ENCODE measurements at places on chromosomes 3 and 15. TPM values are rescaled to one million over a fixed set of nuclear protein-coding genes. Genes with fewer than 3 reads are reported as not detected.

ERC2 gene
- total RNA-seq = 0.14 TPM

IGF1R gene
- 10.3 TPM for total RNA-seq

REC114 gene
- total RNA-seq = not detected

TMEM89 gene
- not detected for total RNA-seq

LRTM1 gene
- total RNA-seq = not detected

TM4SF1 gene
- total RNA-seq = 31.5 TPM

STXBP5L gene
- not detected for total RNA-seq

NANOGP8 gene
- 0.17 TPM for total RNA-seq

- no peak for DNase-seq
Measured at GRCh38 chr15:54364961-54365360, 386.7 kb downstream of the UNC13C start.

DNA sequence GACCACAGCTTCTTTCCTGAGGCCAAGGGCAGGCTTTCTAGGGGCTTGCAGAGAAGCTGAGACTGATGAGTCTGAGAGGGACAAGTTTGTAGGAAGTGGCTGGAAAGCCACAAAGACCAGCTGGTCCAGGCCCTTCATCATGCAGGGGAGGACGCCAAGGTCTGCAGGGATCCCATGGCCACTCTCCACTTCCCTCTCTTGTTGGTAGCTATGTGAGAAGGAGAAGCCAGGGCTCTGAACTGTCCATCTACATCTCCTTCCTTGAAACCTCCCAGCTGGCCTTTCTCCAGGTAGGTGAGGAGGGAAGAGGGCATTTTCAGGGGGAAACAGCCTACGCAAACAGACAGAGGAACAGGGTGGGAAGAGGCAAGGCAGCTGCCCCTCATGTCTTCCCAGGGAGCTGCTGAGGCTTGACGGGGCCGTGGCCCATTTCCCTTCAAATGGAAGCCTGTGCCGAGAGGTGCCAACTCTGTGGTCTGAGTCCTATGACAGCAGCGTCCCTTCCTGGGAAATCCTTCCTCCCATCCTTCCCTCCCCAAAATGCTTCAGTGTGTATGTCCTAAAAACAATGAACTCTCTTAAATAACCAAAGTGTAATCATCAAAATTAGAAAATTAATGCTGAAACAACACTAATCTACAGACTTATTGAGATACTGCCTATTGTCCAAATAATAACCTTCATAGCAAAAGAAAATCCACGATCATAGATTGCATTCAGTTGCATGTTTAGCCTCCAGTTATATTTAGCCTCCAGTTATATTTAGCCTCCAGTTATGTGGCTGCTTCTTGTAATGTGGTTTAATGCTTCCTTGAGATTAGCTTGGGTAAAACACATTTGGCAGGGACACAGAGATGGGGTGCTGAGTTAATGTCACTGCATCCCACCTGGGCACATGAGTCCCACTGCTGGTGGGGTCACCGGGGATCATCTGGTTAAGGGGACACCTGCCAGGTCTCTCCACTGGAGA lies 36.0 kb downstream of the GNB5 start:
- DNase-seq = no peak

GRCh38 chr3:128311441-128311844 lies 155.2 kb downstream of the DNAJB8 start:
- peak; percentile 19 for DNase-seq

- no peak for DNase-seq
Measured at GRCh38 chr3:44173263-44173662, 68.4 kb upstream of the TOPAZ1 start.

GRCh38 chr3:102025606-102026270 lies 176.4 kb downstream of the NFKBIZ start:
- DNase-seq = no peak

GRCh38 chr15:91857224-91857585 lies 3.7 kb downstream of the SLCO3A1 start:
- DNase-seq = no peak

DNA sequence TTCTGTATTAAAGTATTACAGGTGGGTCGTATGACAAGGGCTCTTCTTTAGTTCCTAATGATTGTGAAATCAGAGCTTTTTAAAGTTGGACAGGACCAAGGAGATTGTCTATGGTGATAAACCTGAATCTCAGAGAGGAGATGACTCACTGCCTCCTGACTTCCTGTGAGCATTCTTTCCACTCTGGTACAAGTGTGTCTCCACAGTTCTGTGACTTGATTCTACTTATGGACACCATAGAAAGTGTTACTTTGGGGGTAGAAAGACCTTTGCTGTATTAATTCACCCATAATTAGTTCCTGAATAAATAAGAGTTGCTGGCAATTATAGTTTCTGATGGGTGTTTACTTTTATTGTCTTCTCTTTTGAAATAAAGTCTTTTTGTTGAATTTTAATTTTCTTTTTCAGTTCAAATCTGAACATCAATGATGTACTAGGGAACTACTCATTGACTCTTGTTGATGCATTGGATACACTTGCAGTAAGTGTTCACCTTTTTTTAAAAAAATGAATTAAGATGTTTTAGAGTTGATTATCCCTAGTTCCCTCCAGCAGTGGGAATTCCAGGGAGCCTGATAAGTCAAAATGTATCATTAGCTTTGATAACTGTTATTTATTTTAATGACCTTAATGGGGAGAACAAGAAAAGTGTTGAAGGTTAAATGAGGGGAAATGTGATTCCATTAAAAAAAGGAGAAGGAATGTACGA lies 7.4 kb downstream of the EDEM1 start:
- DNase-seq = no peak

- no peak for DNase-seq
Measured at GRCh38 chr15:92877000-92877399, 23.1 kb upstream of the CHD2 start.

- DNase-seq = no peak
Measured at GRCh38 chr3:10280571-10280970, 12.2 kb downstream of the GHRL start.

DNA sequence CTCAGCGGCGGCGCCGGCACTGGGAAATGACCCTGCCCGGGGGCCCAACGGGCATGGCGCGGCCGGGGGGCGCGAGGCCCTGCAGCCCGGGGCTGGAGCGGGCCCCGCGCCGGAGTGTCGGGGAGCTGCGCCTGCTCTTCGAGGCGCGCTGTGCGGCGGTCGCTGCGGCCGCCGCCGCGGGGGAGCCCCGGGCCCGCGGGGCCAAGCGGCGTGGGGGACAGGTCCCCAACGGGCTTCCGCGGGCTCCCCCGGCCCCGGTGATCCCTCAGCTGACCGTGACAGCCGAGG lies 172 bp downstream of the ITPKA start:
- DNase-seq = no peak

GRCh38 chr3:126692858-126693257 lies 11.2 kb upstream of the CHCHD6 start:
- DNase-seq = no peak

Data from liver (tissue), 10 donors.